AG10803 (cell line): ENCODE measurements at places on chromosomes 2 and 18.
A peak's percentile ranks its signal among the peaks of the same experiment; 100 is the strongest.

- peak; percentile 9 for DNase-seq
Observed at GRCh38 chr18:22609642-22610041, 191.9 kb upstream of the CTAGE1 start.

DNA sequence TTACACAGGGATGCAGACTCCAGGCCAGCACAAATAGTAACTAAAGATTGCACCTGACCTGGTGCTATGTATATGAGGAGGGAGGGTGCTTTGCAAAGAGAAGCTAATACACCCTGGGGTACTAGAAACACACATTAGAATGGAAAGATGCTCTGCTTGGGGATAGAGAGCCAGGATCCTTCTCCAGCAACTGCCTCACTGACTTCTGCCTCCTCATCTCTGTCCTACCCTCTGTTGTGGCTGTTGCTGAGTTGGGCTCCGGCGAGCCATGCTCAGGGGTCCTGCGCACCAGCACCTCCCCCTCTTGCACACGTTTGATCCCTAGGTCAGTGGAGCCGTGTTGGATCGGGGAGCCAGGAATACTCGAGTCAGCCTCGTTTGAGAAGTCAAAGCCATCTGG is 23.7 kb upstream of the ORC2 start:
- DNase-seq, result no peak

DNA sequence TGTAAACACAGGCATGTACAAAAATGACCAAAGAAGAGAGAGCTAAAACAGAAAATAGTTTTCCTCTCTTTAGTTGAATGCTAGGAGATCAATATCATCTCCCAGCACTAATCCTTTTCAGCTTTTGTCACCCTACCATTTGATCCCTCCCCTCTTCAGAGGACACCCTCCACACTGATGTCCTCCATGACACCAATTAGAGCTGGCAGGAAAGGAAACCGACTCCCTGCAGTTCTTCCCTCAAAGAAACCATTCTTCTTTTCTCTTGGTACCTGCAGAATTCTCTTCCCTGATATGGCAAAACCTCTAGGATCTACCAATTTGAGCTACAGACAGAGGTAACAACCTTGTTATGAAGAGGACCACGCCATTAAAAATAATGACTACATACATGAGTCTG is 5.3 kb downstream of the EPB41L3 start:
- no peak for DNase-seq

DNA sequence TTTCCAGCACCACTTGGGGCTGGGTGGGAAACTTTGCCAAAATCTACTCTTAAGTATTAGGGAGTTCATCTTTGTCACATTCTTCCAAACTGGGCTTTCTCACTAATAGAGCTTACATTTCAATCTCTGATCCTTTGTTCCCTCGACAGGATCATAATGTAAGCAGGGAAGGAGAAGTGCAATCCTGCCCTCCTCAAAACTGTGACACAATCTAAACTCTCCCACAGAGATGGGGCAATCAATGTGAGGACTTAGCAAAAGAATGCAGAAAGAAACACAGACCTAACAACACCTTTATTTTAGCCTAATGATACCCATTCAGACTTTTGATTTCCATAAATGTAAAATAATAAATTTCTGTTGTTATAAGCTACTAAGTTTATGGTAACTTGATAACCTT is 40.8 kb downstream of the DSEL start:
- peak; percentile 49 for DNase-seq

- no peak for DNase-seq
Observed at GRCh38 chr2:48127612-48128191, 221.4 kb upstream of the FBXO11 start.

GRCh38 chr2:105388971-105389381 is 9.9 kb downstream of the FHL2 start:
- DNase-seq, result peak; percentile 97

DNA sequence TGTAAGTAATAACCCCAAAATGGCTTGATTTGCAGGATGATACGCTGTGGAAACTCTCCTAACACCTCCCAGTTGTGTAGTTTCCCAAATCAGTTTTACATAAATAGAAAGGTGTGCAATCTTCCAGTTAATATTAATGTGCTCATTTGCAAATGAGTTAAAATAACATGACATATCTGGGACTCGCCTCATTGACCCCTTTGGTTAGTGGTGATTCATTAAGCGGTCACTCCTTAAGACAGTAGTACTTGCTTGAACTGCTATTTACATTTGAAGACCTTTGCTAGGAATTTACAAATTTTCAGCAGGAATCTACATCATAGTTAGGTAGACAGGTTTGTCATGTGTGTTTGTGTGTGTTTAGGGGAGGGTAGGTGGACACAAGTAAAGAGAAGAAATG is 1367.7 kb upstream of the CELF4 start:
- DNase-seq, result no peak

DNA sequence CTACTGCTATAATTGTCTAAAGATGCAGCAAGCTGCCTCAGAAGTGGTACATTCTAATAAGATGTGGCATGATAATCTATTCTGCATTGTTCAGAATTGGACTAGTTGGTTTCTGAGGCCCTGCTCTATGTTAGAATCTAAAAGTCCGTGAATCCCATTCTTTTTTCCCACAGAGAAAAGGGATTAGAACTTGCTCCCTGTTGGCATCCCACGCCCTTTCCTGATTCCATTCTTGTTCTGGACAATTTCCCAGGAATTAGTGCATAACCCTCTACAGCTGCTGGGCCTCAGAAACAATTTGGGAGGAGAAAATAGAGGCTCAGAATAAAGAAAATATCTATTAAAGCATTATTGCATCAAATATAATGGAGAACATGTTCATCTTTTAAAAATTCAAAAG is 282.7 kb downstream of the NRXN1 start:
- no peak for DNase-seq

GRCh38 chr18:57122936-57123510 is 23.9 kb upstream of the BOD1L2 start:
- DNase-seq, result no peak

GRCh38 chr2:30038419-30038818 is 108.4 kb upstream of the YPEL5 start:
- no peak for DNase-seq

- DNase-seq, result peak; percentile 27
Observed at GRCh38 chr2:196361606-196362326, 190.4 kb upstream of the STK17B start.

GRCh38 chr2:177597759-177598158 is 205.2 kb downstream of the AGPS start:
- no peak for DNase-seq

GRCh38 chr2:7697052-7697451 is 779.8 kb downstream of the RNF144A start:
- DNase-seq, result no peak

- DNase-seq, result no peak
Observed at GRCh38 chr2:128930101-128930500, 611.4 kb upstream of the HS6ST1 start.

DNA sequence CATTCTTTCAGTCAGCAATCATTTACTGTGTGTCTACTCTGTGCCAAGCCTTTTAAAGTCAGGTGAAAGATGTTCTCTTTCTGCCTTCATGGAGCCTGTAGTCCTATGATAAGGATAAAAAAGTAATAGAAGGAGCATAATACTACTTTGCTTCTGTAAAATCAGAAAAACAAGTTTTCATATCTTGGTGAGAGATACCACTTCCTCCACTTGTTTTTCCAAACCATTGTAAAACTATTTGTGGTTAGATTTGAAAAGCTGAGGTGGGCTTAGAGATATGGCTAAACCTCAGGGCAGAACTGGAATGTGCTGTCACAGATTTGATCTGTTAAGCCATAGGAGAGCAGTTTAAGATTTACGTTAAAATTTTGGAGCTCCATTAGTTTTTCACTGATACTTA is 104.7 kb upstream of the FAM117B start:
- no peak for DNase-seq

DNA sequence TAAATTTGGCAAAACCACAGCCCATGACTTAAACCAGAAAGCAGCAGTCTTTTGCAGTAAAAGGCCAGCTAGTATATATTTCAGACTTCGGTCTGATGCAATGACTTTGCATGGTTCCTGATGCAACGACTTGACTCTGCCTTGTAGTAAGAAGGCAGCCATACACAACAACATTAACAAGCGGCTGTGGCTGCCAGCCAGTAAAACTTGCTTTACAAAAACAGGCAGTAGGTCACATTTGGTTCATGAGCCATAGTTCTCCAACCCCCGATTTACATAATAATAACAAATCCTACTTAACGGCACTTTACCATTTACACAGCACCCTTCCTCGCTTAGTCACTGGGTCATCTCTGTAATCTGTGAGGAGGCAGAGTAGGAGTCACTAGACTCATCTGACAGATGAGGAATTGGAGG is 410.3 kb downstream of the LRATD1 start:
- peak; percentile 54 for DNase-seq

GRCh38 chr18:38571651-38572050 is 1006.1 kb upstream of the CELF4 start:
- DNase-seq, result no peak

- no peak for DNase-seq
Observed at GRCh38 chr2:99198103-99198841, 17.3 kb downstream of the MRPL30 start.

DNA sequence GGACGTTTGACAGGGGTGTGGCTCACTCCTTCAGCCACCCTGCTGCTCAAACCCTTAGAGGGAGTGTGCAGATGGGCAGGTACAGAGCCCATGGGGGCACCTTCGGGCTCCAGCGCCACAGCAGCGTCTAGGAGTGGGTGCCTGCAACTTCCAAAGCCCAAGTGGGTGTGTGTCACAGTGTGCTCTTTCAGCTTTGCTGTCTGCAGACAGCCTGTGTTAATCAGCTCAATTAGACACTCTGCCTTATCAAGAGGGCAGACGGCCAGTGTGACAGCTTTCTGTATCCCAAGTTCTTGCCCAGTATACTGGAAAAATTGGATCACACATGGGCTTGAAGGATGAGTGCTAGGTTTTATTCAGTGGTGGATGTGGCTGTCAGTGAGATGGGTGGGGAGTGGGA is 96.7 kb downstream of the AP1S3 start:
- DNase-seq, result no peak

- no peak for DNase-seq
Observed at GRCh38 chr18:48992133-48992532, 41.4 kb upstream of the SMAD7 start.

DNA sequence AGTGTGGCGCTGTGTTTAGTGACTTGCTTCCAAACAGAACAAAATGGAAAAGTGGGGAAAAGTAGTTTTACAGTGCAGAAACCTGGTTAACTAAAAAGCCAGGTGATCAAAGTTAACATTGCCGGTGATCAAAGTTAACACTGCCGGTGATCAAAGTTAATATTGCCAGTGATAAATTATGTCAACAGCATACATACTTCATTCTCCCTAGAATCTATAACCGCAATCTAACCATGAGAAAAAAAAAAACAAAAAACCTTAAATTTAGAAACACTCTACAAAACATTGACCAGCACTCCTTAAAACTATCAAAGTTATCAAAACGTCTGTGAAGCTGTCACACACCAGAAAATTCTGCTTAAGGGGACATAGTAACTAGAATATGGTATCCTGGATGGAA is 18.6 kb downstream of the MAP4K3 start:
- DNase-seq, result no peak

DNA sequence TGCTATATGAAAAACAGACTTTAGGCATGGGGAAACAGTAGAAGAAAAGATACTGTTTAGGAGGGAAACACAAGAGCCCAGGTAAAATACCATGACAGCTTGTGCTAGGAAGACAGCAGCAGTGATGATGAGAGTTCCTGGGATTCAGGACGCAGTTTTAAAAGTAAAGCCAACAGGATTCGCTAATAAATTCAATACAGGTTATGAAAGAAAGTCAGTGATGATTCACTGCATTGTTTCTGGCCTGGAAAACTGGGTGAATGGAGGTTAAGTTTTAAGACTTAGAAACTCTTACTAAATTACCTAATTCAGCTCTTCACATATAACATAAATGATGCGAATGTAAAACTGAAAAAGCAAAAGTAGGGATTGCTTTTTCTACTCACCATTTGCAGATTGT is 27.9 kb upstream of the RNU4ATAC start:
- peak; percentile 8 for DNase-seq

DNA sequence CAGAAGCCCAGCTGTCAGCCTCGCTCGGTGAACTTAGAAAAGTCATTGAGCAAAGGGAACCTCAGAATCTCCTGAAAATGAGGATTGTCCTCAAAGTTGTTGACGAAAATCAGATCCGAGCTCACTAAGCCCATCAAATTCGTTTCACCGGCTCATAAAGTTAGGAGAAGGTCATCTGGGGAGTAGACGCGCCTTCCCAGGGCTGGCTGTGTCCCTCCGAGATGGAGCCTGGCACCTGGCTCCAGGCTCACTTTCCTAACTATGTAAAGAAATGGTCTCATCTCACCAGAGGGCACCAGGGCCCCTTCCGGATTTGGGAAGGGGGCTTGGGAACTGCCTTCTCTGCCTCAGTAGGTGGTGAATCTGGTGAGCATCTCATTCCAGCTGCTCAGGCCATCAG is 145.5 kb downstream of the PXDN start:
- DNase-seq, result no peak

DNA sequence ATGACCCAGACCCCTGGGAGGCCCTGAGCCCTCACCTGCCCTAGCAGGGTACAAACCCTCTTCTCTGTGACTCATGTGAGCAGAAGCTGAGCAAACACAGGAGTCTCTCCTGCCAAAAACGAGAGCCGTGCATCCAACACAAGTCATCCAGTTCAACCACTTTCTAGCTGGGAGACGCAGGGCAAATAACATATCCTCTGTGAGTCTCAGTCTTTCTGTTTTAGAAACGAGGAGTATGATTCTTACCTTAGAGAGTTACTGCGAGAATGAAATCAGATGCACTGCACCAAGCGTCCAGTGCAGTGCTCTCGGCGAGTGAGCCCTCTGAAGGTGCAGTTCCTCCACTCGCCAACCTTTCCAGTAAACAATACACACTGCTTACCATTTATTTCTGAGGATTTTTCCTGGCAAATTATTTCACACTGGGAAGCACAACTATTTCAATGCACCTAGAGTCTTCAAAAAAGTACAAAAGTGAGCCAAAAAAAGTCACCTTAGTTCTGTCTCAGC is 331.8 kb upstream of the MYT1L start:
- DNase-seq, result no peak

DNA sequence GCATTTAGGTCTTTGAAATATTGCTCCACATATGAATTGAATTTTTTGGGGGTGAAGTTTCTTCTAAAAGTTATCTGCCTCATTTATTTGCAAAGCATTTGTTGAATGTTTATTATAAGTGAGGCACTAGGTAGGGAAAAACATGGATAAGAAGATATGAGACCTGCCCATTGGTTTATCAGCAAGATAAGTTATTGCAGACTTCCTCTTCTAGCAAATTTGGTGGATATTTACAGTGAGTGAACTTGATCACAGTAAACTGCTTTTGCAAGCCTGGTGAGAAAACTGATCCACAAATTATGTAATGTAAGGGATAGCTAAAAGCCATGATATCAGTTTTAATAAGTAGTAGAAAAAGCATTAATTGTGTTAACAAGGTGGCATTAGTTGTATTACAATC is 364.8 kb downstream of the SOCS6 start:
- no peak for DNase-seq

DNA sequence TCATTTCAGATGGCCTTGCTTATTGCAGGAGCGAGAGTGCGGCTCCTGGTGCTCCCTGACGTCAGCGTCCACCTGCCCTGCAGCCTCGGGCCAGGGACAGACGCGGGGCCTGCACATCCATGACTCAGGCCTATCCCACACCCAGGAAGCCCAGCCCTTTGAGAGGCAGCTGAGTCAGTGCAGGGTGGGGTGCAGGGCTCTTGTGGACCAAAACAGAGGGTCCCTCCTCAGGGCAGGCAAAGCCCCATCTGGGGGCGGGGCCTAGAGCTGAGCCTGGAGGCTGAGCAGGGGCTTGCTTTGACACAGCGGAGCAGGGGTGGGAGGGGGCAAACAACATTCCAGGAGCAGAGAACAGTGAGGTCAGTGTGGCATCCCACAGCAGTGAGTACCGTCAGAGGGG is 7.7 kb upstream of the ARHGEF4 start:
- no peak for DNase-seq
